ENCODE measurements at places on chromosomes 5 and 9. TPM values are rescaled to one million over a fixed set of nuclear protein-coding genes. Genes with fewer than 3 reads are reported as not detected.

Gene SAXO1
- 0.29 TPM for total RNA-seq

Gene CD180
- 1.6 TPM for total RNA-seq

Gene SURF4
- 114 TPM for total RNA-seq

Gene DMRT2
- not detected for total RNA-seq

Gene GABRA6
- not detected for total RNA-seq

Gene KIF4B
- total RNA-seq: 0.09 TPM

DNA sequence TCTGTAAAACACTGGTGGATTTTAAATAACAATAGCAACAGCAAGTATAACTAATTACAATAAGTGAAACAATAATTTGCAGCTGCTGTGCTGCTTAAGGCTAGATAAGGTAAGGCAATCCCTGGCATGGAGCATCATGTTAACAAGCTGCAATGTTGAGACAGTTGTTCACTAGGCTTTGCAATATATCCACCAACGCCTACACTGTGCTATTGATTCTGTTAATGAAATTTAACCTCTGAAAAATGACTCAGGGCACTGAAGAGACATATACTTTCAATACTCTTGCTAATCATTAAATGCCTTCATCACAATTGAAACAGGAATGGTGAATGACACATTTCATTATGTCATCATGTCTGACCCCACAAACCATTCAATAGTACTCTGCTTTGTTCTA lies 255.0 kb downstream of the EFNA5 start:
- no peak overlapping the region for H3K4me3 ChIP-seq
- no peaks in the 10 kb centered on the region for H3K27me3 ChIP-seq
- no peak overlapping the region for H3K27ac ChIP-seq
- DNase-seq: no peak
- H3K36me3 ChIP-seq: no peaks in the 10 kb centered on the region
- peaks cover 1% of the 10 kb centered on the region for H3K4me1 ChIP-seq

DNA sequence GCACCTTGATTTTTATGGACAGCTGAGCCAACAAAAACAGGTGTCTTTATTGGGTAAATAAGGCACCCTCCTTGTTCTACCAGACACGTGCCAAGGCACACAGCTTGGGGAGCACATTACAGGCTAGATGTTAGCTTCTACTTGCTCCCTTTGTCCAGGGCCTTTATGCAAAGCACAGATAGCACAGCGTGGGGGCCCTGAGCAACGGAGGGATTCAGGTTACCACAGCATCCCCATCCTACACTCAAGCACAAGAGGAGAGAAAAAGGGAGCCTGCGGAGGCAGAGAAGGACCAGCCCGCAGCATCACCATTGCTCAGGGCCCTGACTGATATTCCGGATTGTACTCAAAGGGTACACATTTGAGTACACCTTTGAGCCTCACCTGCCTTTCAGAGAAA lies 181.7 kb upstream of the KIF2A start:
- no peak overlapping the region for H3K27ac ChIP-seq
- H3K36me3 ChIP-seq: no peaks in the 10 kb centered on the region
- H3K4me3 ChIP-seq: no peak overlapping the region
- no peak for DNase-seq
- H3K4me1 ChIP-seq: no peaks in the 10 kb centered on the region

GRCh38 chr5:127492854-127493738 lies 24.3 kb upstream of the PRRC1 start:
- H3K4me1 ChIP-seq: no peaks in the 10 kb centered on the region
- H3K27ac ChIP-seq: no peak overlapping the region
- no peaks in the 10 kb centered on the region for H3K36me3 ChIP-seq
- no peak for DNase-seq

GRCh38 chr9:135951889-135952663 lies 9.1 kb downstream of the UBAC1 start:
- no peak for DNase-seq
- no peaks in the 10 kb centered on the region for H3K27me3 ChIP-seq
- H3K4me3 ChIP-seq: no peak overlapping the region
- H3K36me3 ChIP-seq: peaks cover 3% of the 10 kb centered on the region
- H3K4me1 ChIP-seq: no peaks in the 10 kb centered on the region

DNA sequence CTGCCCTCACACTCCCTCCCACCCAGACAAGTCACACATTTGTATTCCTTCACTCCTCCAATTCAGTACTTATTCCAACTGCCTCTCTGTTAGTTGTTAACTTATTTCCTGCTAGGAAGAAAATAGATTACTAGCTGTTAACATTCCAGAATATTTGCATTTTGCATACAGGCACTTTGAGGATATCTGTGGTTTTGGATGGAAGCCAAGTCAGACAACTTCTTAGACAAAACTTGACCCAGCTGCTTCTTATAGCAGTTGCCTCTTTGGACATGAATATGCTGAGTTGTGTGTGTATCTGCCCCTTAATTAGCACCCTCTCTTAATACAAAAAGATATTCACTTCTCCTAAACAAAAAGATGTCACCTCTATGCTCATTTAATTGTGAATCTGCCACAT lies 1280.6 kb upstream of the ACO1 start:
- no peak overlapping the region for H3K27ac ChIP-seq
- H3K4me3 ChIP-seq: no peak overlapping the region
- no peaks in the 10 kb centered on the region for H3K4me1 ChIP-seq
- H3K27me3 ChIP-seq: no peaks in the 10 kb centered on the region
- no peak for DNase-seq

DNA sequence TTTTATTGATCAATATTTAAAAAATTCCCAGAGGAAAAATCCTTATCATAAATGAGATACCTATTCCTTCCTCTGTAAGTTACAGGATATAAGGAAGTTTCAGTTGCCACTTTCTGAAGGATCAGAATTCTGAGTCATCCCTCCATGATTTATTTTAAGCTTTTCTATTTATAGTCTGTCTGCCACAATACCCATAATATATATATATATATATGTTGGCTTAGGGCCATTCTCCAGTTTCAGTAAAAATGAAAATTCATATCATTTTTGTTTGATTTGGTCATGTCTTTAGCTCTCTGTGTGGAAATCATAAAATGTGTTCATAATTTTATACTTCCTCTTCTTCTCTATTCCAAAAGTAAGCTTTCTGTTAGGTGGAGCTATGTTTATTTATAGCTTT lies 215.8 kb upstream of the CYLC2 start:
- no peaks in the 10 kb centered on the region for H3K27me3 ChIP-seq
- H3K36me3 ChIP-seq: no peaks in the 10 kb centered on the region
- no peak overlapping the region for H3K4me3 ChIP-seq
- no peak for DNase-seq
- H3K27ac ChIP-seq: no peak overlapping the region

DNA sequence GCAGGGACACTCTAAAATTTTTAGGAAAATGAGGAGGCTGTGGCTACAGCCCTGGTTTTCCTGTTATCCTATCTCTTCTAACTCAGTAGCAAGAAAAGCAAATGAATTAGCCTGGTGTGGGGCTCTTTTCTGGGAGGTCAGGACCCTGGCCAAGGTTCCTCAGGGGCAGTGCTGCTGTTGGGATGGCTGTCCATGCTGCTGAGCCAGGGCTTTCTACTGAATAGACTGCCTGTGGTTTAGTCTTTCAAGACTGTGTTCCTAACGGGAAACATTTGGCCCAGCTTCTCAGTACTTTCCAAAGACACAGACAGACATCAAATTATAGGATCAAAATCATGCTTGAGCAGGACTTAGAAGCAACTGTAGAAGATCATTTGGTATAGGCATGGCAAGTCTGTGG lies 18.1 kb downstream of the TNC start:
- peak; percentile 55 for DNase-seq
- no peak overlapping the region for H3K27ac ChIP-seq
- no peak overlapping the region for H3K4me3 ChIP-seq
- H3K27me3 ChIP-seq: no peaks in the 10 kb centered on the region
- H3K36me3 ChIP-seq: no peaks in the 10 kb centered on the region

DNA sequence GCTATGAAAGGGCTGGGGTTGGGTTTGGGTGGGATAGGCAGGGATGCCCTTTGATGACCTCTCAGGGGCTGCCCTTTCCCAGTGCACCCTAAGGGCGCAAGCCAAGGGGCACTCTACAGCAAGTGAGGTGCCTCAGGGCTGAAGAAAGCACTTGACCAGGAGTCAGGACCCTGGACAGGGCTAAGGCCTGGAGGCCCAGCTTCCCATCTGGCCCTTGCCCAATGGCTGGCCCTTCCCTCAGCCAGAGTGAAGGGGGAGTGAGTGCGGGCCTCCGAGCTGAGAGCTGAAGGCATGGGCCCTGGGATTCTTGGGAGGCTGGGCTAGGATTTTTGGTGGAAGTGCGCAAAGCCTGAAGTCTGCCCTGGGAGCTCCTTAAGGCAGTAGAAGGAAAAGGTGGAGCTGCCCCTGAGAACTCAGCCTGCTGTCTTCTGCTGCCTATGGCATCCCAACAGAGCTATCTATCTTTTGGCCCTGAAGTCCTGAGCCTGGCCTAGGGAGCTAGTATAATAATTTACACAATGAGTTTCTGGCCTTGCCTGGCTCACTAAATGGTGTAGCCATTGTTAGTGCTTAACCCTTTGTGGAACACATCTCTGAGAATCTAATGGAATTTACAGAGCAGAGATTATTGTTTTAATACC lies 16.4 kb downstream of the JADE2 start:
- peak; percentile 83 for DNase-seq
- H3K27ac ChIP-seq: no peak overlapping the region
- H3K27me3 ChIP-seq: no peaks in the 10 kb centered on the region
- peaks cover 5% of the 10 kb centered on the region for H3K36me3 ChIP-seq
- H3K4me1 ChIP-seq: no peaks in the 10 kb centered on the region
- no peak overlapping the region for H3K4me3 ChIP-seq

GRCh38 chr9:95815133-95815532 lies 60.4 kb upstream of the ERCC6L2 start:
- no peak overlapping the region for H3K27ac ChIP-seq
- DNase-seq: no peak
- no peaks in the 10 kb centered on the region for H3K36me3 ChIP-seq
- no peak overlapping the region for H3K4me3 ChIP-seq
- no peaks in the 10 kb centered on the region for H3K27me3 ChIP-seq

- no peak overlapping the region for H3K27ac ChIP-seq
- H3K4me1 ChIP-seq: peaks cover 11% of the 10 kb centered on the region
- no peak for DNase-seq
Measured at GRCh38 chr9:72856972-72857623, 95.8 kb downstream of the ALDH1A1 start.

GRCh38 chr9:76688471-76689238 lies 75.6 kb upstream of the PCA3 start:
- no peaks in the 10 kb centered on the region for H3K27me3 ChIP-seq
- H3K4me1 ChIP-seq: peaks cover 21% of the 10 kb centered on the region
- no peaks in the 10 kb centered on the region for H3K36me3 ChIP-seq
- peak overlapping the region; percentile 74 for H3K27ac ChIP-seq

DNA sequence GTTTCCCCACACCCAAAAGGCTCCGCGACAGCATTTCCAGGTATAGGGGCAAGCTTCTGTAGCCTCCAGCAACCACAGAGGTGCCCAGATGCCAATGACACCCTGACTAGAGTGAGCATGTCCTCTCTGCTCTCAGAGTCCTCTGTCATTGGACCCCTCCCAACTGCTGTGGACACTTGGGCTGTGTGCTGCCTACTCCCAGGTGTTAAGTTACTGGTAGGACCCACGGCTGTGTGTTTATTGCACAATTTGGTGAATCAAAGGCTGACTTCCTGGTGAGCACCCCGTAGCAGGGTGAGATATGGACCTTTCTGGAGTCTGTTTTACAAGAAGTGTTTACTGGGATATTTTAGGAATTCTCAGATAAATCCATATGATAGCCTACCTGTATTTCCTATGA lies 36.0 kb downstream of the SH3GL2 start:
- H3K36me3 ChIP-seq: no peaks in the 10 kb centered on the region
- no peaks in the 10 kb centered on the region for H3K27me3 ChIP-seq
- no peak overlapping the region for H3K27ac ChIP-seq
- H3K4me3 ChIP-seq: no peak overlapping the region

GRCh38 chr9:98899408-98900056 lies 44.2 kb upstream of the COL15A1 start:
- DNase-seq: no peak
- no peaks in the 10 kb centered on the region for H3K4me1 ChIP-seq
- peaks cover 2% of the 10 kb centered on the region for H3K27me3 ChIP-seq
- H3K4me3 ChIP-seq: no peak overlapping the region

DNA sequence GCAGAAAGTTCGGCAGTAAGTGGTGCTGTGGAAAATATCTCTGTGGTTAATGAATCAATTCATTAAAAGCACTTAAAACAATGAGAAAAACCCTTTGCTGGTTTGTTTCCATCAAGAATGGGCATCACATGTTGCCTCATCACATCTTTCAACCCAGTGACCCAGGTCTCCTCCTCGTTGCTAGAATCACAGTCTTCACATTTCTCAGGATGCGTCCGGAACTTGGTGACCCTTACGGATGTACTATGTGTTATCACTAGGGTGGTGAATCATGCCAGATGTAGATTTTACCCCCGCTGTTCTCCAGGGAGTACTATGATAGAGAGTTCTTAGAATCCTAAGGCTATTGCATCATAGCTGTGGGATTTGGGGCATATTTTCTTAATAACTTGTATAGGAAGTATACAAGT lies 217.9 kb upstream of the KLF4 start:
- no peaks in the 10 kb centered on the region for H3K27me3 ChIP-seq
- H3K4me1 ChIP-seq: no peaks in the 10 kb centered on the region
- DNase-seq: no peak

- DNase-seq: peak; percentile 75
- H3K36me3 ChIP-seq: peaks cover 5% of the 10 kb centered on the region
- H3K4me3 ChIP-seq: no peak overlapping the region
- no peak overlapping the region for H3K27ac ChIP-seq
- H3K27me3 ChIP-seq: no peaks in the 10 kb centered on the region
- H3K4me1 ChIP-seq: no peaks in the 10 kb centered on the region
Measured at GRCh38 chr9:104835161-104835560, 71.2 kb downstream of the NIPSNAP3B start.

DNA sequence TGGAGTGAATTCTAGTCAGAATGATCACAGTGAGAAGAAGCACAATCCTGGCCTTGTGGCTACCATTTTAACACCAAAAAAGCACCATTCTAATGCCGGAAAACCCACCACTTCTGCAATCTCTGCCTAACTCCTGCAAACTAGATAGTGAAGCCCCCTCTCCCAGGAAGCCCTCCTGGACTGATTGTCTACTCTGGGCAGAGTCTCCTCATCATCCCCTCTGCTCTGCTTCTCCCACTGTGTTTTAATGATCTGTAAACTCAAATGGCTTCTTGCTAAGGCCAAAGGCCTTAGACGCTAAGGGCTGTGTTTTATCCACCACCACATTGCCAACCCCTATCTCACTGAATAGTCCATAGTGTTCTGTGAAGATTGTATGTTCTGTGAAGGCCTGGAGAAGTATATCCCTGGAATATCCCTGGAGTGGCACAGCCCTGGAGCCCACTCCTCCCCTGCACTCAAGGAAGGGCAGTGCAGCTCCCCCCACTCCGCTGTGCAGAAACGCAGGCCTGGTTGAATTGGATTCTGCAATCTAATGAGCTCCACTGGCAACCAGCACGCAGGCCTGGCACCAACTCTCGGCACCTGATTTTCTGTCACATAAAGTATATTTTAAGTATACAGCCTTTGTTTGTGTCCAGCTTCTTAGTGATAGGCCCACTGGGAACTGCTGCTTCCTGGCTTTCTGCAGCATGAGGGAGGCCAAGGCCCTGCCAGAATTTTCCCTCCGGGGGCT lies 126.3 kb downstream of the ATPSCKMT start:
- H3K36me3 ChIP-seq: no peaks in the 10 kb centered on the region
- H3K27ac ChIP-seq: no peak overlapping the region
- no peak for DNase-seq
- no peak overlapping the region for H3K4me3 ChIP-seq

Data from aorta (tissue), 5 donors.